ENCODE measurements at places on chromosomes 2 and 18. TPM values are rescaled to one million over a fixed set of nuclear protein-coding genes. Genes with fewer than 3 reads are reported as not detected.

GRCh38 chr2:206031162-206031784 lies 54.7 kb downstream of the INO80D start:
- DNase-seq = no peak

GRCh38 chr2:35606394-35606793 lies 749.2 kb upstream of the CRIM1 start:
- no peak for DNase-seq

CGREF1 gene
- 1.0 TPM for total RNA-seq

INHBB gene
- 3.6 TPM for total RNA-seq

DNA sequence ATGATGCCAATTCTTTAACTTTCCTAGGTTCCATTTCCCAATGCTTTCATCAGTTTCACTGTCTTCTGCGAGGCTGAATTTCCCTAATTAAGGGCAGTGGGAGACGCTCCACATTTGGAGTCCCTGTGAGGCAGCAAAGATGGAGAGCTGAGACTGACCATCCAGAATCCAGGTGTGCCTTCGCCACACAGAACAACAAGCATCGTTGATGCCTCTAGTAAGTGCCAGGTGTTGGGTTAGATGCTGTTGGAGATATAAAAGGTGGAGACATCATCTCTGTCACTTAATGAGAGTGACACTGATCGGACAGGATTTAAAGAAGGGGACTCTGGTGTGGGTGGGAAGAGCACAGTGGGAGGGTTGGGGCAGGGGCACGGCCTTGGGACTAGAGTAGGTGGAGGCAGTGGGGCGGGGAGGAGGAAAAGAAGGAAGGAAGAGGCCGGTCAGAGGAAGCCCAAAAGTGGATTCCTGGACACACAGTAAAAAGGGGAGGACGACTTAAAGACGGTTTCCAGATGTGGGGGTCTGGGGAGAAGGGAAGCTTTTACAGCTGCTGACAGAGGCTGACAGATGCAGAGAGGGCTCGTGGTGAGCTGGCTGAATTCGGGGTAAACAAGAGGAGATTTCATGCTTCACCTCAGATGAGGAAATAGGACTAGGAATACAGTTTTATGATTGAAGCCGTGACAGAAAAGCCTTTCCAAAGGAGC lies 113.0 kb downstream of the BCL2 start:
- DNase-seq = no peak

CCDC121 gene
- total RNA-seq = 2.1 TPM

IL1F10 gene
- total RNA-seq = not detected

DNA sequence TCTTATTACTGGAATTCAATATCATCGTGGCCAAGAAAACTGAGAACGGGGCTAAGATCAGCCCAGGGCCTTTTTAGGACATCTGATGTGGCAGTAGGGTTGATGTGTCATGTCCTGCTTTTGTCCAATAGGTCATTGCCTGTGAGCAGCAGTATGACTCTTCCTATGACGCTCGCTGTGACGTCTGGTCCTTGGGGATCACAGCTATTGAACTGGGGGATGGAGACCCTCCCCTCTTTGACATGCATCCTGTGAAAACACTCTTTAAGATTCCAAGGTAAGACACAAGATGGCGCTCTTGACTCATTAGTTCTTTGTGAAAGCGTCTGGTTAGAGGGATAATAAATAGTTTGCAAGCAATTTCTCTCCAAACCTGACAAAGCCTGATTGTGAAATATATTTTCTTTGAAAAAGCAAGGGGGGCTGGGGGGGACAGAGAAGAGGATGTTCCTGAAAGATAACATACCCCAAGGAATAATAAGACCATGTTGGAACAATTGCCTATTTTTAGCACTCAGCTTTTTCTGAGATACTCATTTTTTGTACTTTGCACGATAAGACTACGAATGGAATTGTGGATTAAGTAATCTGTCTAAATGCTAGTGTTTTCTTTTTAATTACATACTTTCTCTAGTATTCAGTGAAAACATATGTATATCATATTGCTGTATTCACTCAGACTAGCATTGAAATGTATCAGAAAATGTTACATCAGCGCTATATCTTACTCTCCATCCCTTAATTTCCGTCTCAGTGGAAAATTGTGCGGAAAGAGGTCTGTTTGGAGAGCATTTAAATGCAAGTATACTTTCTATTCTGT lies 58.1 kb downstream of the MYO3B start:
- DNase-seq = no peak

IHH gene
- 1.0 TPM for total RNA-seq

DNA sequence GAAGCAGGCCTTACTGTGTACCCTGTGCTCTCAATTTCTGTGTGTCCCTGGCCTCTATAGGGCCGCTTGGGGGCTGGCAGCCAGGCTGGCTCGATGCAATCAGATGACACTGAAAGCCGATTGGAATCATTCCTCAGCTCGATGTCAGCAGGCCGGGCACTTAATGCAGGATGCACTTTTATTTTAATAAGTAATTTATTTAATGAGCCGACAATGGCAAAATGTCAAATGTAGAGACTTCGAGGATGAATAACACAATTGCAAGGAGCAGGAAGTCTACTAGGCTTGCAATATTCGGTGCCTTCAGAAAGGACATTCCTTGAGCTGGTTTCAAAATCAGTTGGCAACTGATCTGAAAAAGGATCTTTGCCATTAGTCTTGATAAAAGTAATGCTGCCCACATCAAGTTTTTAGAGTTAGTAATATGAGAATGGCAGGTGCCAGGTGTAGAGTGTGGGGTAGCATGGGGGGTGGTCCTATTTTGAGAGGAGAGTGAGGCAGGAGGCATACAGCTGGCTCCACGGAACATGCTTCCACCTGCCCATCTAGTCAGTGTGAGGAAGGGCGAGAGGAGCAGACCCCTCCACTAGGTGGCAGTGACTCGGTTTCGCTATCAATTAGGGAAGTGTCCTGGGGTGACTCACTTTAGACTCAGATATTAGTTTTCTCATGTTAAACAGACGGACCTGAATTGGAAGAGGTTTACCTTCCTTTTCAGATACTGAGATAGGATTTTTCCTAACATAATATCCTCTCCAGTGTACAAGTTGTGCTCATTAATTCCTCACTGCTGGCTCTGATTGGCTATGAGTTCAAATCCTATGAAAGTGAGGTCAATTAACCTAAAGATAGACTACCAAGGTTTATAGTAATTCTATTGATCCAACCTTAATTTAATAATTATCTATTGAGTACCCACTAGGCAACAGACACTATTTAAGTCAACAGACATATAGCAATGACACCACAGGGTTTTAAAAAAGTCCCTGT lies 80.9 kb downstream of the NABP1 start:
- peak; percentile 46 for DNase-seq

GRCh38 chr2:62287899-62288880 lies 92.3 kb downstream of the B3GNT2 start:
- peak; percentile 36 for DNase-seq

MITD1 gene
- total RNA-seq = 15.8 TPM

REG3A gene
- 351 TPM for total RNA-seq

ARHGAP25 gene
- 6.6 TPM for total RNA-seq

DNA sequence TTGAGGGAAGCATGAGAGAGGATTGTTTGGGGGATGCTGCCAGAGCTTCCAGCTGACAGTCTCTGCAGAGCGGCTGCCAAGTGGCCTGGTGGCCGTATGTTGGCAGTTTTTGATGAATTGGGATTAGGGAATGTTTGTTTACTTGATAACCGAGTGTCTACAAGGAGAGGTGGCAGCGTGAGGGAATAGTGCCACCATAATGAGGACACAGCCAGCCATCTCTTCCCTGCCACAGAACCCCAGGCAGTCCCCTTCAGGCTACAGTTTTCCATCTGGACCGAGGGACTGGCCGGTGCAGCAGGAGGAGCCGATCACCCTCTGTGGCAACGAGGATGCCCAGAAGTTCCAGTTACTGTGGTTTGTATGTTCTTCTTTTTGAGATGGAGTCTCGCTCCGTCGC lies 55.2 kb downstream of the TRAPPC12 start:
- no peak for DNase-seq

DNA sequence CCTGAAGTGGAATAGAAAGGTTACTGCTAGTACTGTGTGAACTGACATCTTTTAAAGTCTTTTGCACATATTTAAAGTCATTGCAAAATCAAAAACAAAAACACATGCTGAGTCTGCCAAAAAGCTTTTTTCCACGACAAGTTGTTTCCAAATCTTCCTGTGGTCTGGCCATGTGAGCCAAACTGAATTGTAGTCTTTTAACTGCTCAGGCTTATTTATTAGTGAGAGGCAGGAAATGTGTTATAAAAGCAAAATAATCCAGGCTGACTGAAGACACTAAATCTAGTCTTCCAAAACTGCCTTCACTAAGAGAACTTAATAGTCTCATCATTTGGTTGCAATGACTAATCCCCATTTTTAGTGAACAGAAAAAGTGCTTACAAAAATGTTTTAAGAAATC lies 2.3 kb downstream of the KRCC1 start:
- DNase-seq = no peak

- no peak for DNase-seq
Observed at GRCh38 chr2:192128655-192129054, 66.1 kb downstream of the TMEFF2 start.

IL1A gene
- not detected for total RNA-seq

UPP2 gene
- total RNA-seq = not detected

CDH2 gene
- total RNA-seq = 0.33 TPM

GRCh38 chr2:108013305-108013704 lies 27.0 kb downstream of the SLC5A7 start:
- no peak for DNase-seq

GRCh38 chr2:21519821-21520220 lies 396.1 kb downstream of the TDRD15 start:
- no peak for DNase-seq

VAMP8 gene
- 111 TPM for total RNA-seq

DNA sequence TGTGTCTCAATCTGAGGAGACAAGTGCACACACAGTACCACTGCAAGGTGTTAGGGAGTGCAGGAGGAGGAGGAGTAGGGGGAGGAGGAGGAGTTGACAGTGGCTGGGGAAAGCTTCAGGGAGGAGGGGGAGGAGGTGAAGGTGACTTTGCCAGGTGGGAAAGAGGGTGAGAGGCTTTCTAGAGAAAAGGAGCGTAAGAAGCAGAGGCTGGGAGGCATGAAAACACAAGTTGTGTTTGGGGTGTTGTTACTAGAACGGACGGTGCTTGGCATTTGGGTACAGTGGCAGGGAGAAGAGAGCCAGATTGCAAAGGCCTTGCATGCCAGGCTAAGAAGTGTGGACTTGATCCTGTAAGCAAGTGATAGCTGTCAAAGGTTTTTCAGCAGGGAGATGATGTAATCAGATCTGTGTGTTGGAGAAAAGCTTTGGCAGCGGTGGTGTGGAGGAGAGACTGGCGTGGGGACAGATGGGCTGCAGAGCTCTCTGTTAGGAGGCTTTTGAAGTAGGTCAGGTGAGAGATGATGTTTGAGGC lies 16.2 kb downstream of the TANC1 start:
- DNase-seq = no peak

DNA sequence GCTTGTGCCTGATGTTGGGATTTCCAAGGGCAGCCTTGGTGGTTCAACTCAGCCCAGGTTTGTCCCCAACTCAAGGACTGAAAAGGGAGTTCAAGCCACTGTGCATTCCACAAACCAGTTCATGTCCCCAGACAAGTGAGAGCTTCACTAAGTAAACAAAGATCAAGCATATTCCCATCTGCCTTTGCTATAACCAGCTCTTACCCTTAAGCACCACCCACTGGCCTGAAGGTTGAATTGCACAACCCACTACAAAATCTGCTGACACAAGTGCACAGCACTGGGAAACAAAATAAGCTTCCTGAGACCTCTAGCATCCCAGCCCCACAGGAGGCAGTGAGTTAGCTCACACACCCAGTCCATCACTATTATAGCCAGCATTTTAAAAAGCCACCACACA lies 516.7 kb downstream of the NR4A2 start:
- DNase-seq = no peak

DNA sequence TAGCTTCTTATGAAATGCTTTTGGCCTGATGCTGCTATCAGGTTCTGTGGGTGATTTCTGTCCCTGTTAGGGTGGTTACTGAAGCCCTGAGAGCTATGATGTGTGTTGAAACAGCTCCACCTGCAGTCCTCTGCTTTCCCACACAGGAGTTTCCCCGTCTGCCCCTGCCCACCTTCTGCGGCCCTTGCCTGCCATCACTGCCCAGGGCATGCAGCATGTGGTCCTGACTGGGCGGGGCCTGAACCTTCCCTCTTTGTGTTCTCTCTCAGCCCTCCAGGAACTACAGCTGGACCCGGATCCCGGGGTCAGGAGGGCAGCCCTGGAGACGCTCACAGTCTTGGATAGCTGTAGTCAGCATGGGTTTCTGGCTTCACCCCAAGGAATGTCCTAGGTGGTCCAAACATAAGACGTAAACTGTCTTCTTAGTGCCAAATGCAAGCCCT lies 21.4 kb downstream of the HJURP start:
- no peak for DNase-seq

DNA sequence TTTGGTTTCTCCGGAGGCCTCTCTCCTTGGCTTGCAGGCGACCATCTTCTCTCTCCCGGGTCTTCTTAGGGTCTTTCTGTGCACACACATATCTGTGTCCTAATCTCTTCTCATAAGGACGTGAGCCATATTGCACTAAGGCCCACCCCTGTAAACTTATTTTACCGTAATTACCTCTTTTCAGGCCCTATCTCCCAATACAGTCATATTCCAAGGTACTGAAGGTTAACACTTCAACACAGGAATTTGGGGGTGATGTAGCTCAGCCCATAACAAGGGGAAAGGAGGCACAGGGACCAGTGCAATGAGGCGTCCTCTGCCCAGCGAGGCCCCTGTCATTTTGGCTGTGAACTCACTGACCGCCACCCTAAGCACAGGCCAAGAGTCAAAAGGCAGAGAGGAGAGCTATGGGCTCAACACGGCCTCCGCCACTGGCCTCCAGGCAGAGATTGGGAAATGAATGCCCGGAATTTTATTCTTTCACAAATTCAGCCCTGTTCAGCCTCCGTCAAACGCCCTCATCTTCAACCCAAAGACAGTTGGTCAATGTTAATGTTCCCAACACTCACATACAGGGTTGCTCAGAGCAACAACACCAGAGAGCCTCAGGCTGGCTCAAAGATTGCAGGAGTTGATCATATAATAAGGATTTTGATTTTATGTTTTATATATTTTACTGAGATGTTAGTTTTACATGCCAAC lies 15.9 kb upstream of the NMUR1 start:
- no peak for DNase-seq

- DNase-seq = no peak
Observed at GRCh38 chr18:42872838-42873237, 242.6 kb downstream of the RIT2 start.

STON1 gene
- 9.1 TPM for total RNA-seq

GRCh38 chr2:240520130-240520973 lies 37.4 kb downstream of the ANKMY1 start:
- no peak for DNase-seq

GRCh38 chr2:930935-931334 lies 19.7 kb upstream of the SNTG2 start:
- no peak for DNase-seq

- DNase-seq = no peak
Observed at GRCh38 chr2:17590342-17590911, 49.9 kb downstream of the VSNL1 start.

DNA sequence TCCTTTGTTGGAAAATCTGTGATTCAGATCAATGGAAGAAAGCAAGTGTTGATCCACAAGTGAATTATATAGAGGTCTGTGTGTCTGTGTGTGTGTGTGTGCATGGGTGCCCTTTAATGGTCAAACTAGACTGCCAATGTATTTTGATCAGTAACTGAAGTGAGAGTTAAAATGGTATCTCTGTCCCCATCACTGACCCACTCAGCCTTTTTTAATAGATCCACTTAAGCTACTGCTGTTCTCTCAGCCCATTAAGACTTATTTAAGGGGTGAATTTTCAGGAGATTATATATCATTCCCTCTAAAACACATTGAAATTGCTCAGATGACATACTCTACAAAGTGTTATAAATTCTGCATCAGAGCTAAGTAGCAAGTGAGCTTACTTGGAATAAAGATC lies 193.7 kb upstream of the SIX3 start:
- no peak for DNase-seq
